WTC11 (cell line): ENCODE measurements at places on chromosomes 5 and 9. TPM values are rescaled to one million over a fixed set of nuclear protein-coding genes. Genes with fewer than 3 reads are reported as not detected.

- no peak for DNase-seq
- H3K4me1 ChIP-seq = peaks cover 9% of the 10 kb centered on the region
These were observed 21.4 kb upstream of the TRMT10B start for GRCh38 chr9:37732086-37732741.

DNA sequence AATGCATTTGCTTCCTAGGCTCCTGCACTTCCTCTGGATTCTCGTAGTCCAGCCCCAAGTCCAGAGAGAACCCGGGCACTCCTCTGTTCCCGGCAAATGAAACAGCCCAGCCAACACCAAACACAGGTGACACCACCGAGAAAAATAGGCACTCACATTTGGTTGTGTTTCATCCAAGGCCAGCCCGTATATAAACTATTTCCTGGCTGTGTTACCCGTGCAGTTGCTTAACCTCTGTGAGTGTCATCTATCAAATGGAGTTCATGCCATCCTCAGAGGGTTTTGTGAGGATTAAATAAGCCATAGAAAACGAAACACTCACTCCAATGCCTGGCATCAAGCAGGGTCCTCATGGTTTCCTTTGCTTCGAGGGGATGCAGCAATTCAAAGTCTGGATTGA lies 115.2 kb downstream of the BOD1 start:
- H3K4me3 ChIP-seq = no peak overlapping the region
- H3K36me3 ChIP-seq = no peaks in the 10 kb centered on the region
- peaks cover 9% of the 10 kb centered on the region for H3K4me1 ChIP-seq

DNA sequence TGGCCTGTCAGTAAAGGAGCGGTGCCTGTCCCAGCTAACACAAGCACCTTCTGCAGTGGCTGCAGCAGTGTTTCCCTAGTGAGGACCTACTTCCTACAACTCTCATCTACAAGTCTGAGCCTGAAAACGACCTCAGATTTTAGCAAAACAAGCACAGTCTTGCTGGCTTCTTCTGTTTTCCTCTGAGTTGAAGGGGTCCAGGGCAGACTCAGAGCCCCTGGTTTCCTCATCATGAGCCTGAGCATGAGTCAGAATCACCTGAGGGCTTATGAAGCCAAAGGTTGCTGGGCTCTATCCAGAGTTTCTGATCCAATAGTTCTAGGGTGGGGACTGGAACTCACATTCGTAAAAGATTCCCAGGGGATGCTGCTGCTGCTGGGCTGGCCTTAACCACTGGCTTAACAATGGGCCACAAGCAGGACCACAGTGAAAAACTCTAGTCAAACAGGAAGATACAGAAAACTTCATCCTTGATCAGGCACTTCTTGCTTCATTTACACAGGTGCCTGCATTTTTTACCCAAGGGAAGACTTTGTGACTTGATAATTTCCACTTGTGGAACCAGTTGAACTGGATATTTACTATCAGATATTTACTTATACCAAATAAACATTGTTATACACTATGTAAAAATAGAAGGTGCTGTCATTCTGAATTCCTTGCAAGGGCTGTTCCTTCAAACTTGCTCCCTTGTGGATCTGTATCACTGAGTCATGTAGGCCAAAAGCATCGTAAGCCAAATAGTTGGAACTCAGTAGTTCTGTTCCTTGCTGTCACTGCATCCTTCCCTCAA lies 4.3 kb upstream of the ACER2 start:
- H3K27me3 ChIP-seq = peaks cover 17% of the 10 kb centered on the region
- peaks cover 17% of the 10 kb centered on the region for H3K36me3 ChIP-seq
- DNase-seq = no peak
- H3K4me3 ChIP-seq = no peak overlapping the region

DNA sequence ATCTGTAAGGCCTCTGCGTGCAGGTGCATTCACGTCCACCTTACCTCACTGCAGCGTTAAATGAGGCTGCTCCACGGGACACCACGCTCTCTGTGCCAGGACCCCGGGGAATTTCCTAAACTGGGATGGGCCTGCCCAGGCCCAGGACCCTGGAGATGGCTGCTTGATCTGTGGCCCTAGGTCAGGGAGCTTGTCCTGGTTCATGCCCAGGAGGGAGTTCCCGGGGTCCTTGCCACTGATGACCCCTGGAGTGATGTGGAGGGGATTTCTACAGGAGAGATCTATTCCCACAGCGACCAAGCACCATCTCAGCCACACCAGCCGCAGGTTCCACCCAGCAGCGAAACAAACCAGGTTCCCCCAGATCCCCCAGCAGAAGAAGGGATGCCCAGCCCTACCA lies 3.5 kb downstream of the OR2V1 start:
- H3K36me3 ChIP-seq = no peaks in the 10 kb centered on the region
- H3K4me1 ChIP-seq = no peaks in the 10 kb centered on the region
- no peak overlapping the region for H3K4me3 ChIP-seq
- no peak for DNase-seq
- H3K27ac ChIP-seq = no peak overlapping the region

- H3K27me3 ChIP-seq = no peaks in the 10 kb centered on the region
- no peak overlapping the region for H3K27ac ChIP-seq
- H3K36me3 ChIP-seq = peaks cover 12% of the 10 kb centered on the region
- H3K4me3 ChIP-seq = no peak overlapping the region
- H3K4me1 ChIP-seq = peaks cover 26% of the 10 kb centered on the region
These were observed 91.8 kb upstream of the DMRT1 start for GRCh38 chr9:749716-750115.

GRCh38 chr9:124133727-124134126 lies 122.2 kb downstream of the LHX2 start:
- no peak overlapping the region for H3K4me3 ChIP-seq
- H3K27me3 ChIP-seq = no peaks in the 10 kb centered on the region; the same call in 1 of the 2 replicates
- no peaks in the 10 kb centered on the region for H3K36me3 ChIP-seq

GRCh38 chr9:102875687-102876086 lies 119.4 kb upstream of the CYLC2 start:
- no peak overlapping the region for H3K27ac ChIP-seq
- no peaks in the 10 kb centered on the region for H3K4me1 ChIP-seq
- H3K27me3 ChIP-seq = no peaks in the 10 kb centered on the region
- no peaks in the 10 kb centered on the region for H3K36me3 ChIP-seq
- DNase-seq = no peak

DNA sequence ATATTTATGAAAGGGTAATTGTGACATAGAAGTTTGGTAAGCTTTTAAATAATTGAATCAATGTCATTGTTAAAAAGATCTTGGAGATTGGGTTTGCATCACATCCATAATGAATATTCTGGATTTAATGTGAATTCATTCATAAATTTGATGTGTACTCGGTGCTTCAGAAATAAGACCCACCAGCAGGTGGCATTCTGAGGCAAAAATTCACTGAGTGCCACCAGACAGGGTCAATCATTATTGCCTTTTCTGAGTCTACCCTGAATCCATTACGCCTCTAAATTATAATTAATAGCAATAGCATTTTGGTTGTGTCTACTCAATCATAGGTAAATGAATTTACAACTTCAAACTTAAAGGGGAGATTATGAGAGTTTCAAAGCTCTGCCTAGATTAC lies 1.0 kb downstream of the TRPC7 start:
- peaks cover under 1% of the 10 kb centered on the region; the same call in 1 of the 2 replicates for H3K27me3 ChIP-seq
- H3K4me1 ChIP-seq = peaks cover 12% of the 10 kb centered on the region
- no peaks in the 10 kb centered on the region for H3K36me3 ChIP-seq

DNA sequence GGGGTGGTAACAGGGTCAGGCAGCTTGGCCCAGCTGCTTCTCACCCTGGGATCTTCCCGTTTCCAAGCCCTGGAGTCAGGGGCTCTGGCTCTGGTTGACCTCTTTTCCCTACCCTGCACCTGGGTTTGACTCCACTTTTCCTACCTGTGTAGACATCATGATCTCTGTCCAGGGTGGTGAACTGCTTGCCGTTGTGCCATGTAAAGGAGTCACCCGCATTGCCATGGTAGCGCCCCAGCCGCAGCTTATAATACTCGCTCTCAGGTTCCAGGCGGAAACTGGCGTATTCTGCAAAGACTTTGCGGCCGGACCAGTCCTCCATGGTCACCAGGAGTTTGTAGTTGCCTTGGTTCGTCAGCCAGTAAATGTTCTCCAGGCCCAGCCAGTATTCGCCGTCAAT lies 30.9 kb downstream of the ANGPTL2 start:
- no peaks in the 10 kb centered on the region for H3K36me3 ChIP-seq
- H3K4me1 ChIP-seq = no peaks in the 10 kb centered on the region
- no peak for DNase-seq
- H3K4me3 ChIP-seq = no peak overlapping the region

GRCh38 chr9:14405176-14405706 lies 91.3 kb upstream of the NFIB start:
- H3K36me3 ChIP-seq = no peaks in the 10 kb centered on the region
- H3K4me1 ChIP-seq = peaks cover 18% of the 10 kb centered on the region
- no peaks in the 10 kb centered on the region for H3K27me3 ChIP-seq
- H3K4me3 ChIP-seq = no peak overlapping the region
- no peak overlapping the region for H3K27ac ChIP-seq
- no peak for DNase-seq

DNA sequence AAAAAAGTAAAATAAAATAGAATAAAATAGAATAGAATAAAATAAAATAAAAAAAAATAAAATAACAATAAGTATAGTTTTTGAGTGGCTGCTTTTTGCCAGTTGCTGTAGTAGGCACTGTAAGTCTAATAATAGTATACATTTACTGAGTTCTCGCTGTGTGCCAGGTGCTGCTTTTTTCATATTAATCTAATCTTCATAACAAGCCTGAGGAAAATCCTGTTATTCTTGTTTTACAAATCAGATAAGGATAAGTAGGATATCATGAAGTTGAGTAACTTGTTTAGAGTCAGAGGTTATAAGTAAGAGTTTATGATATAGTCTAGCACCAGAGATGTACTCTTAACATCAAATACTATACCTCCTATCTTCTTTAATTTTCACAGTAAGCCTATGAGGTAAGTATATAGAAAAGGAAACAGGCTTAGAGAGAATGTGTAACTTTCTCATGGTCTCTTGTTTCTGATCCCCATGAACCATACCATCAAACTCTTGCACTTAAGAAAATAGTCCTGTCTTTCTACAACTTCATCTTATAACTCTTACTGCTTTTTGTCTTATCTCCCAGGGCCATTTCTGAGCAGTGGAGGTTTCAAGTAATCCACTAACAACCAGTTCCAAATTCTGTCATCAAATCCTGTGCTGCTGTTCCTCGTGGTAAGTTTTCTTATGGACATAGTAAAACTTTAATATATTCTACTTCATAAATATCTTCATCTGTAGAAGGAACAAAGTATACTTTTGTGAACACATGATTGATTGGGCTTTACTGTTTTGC lies 18.7 kb downstream of the RMI1 start:
- no peak for DNase-seq
- no peak overlapping the region for H3K4me3 ChIP-seq
- no peaks in the 10 kb centered on the region for H3K4me1 ChIP-seq
- no peaks in the 10 kb centered on the region for H3K27me3 ChIP-seq
- H3K27ac ChIP-seq = no peak overlapping the region; the same call in 1 of the 2 replicates
- peaks cover 19% of the 10 kb centered on the region for H3K36me3 ChIP-seq

DNA sequence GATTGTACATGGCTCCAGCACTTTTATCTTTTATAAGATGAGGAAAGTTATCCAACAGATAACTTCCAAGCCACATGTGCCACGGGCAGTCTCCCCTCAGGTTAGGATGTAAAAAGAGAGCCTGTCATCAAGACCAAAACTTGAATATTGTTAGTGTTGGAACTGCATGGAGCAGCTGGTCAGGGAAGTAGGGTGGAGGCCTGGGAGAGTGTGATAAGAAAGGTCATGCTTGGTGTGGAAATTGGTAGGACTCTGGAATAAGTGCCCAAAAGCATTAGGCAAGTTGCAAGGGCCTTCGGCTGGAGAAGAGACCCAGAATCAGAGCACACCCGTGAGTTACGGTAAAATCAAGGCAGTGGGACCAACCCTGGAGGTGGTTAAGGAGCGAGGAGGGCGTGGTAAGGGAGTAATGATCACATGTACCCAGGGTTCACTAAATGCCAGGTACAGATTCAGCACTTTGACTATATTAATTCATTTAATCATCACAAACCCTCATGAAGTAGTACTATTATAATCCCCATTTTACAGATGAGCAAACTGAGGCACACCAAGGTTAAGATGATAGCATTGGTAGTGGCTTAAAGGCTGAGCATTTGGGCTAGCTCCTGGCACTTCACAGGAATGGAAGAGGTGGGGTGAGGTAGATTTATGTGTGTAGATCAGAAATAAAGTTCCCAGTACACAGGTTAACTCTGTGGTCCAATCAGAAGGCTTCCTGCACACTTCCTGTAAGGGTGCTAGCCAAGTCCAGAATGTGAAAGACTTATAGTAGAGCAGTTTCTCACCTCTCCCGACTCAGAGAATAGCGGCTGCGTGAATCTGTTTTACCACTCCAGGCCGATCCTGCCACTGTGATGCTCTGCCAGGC lies 96.5 kb upstream of the ZNF608 start:
- DNase-seq = no peak
- no peak overlapping the region for H3K4me3 ChIP-seq
- H3K27me3 ChIP-seq = no peaks in the 10 kb centered on the region
- no peak overlapping the region for H3K27ac ChIP-seq

DNA sequence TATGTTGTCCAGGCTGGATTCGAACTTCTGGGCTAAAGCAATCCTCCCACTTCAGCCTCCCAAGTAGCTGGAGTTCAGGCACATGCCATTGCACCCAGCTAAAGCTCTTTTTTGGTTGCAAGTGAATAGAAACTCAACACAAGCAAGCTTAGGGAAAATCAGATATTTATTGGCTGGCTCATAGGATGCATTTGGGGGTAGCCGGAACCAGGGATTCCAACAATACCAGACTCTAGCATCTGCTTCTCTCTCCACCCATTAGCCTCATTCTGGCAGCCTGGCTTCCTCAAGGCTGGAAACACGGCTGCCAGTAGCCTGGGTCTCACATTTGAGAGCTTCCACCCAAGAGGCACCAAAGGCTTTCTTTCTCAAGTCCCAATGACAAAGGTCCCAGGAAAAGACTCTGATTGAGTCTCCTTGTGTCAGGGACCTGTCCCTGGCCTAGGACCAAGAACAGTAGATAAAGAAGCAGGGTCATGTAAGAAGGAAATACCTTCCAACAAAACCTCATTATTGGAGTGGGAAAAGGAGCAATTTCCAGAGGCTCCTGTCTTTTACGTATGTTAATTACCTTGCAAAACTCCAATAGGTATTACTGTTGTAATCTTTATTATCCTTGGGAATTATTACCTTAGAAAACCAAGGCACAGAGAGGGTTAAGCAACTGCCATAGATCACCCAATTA lies 23.0 kb upstream of the B4GALT1 start:
- DNase-seq = no peak
- H3K27me3 ChIP-seq = no peaks in the 10 kb centered on the region
- H3K4me3 ChIP-seq = no peak overlapping the region
- no peak overlapping the region for H3K27ac ChIP-seq
- H3K4me1 ChIP-seq = peaks cover 10% of the 10 kb centered on the region

The SPAG8 gene
- 0.16 to 0.72 TPM (median 0.50 TPM) in 3 replicates for total RNA-seq

The WNK2 gene
- 113 to 121 TPM (median 120 TPM) in 3 replicates for total RNA-seq

The RAI14 gene
- total RNA-seq = 157 to 185 TPM (median 173 TPM) in 3 replicates

The ACTBL2 gene
- total RNA-seq = not detected in 3 replicates

The MYOT gene
- not detected in 3 replicates for total RNA-seq

The PPP1R26 gene
- 36.2 to 44.4 TPM (median 37.4 TPM) in 3 replicates for total RNA-seq

The PCDHA7 gene
- total RNA-seq = 2.3 to 2.7 TPM (median 2.4 TPM) in 3 replicates

The CDC14B gene
- total RNA-seq = 57.1 to 61.7 TPM (median 58.5 TPM) in 3 replicates

The CCL27 gene
- 0.68 to 1.0 TPM (median 0.89 TPM) in 3 replicates for total RNA-seq
